ENCODE measurements at places on chromosomes 11 and 22.

- DNase-seq, result peak; percentile 30
Observed at GRCh38 chr22:36221799-36222751, 17.3 kb downstream of the APOL2 start.

GRCh38 chr11:78548911-78549590 is 25.6 kb downstream of the NARS2 start:
- no peak for DNase-seq

GRCh38 chr22:43343262-43343669 is at the start of gene SCUBE1:
SCUBE1 (minus strand) TSS chr22:43343372; CDS start chr22:43343261, 111 bp downstream.
- no peak for DNase-seq

- no peak for DNase-seq
Observed at GRCh38 chr11:117882311-117882905, 6.0 kb upstream of the FXYD6 start.

GRCh38 chr11:35216962-35217678 is 78.1 kb downstream of the CD44 start:
- no peak for DNase-seq

DNA sequence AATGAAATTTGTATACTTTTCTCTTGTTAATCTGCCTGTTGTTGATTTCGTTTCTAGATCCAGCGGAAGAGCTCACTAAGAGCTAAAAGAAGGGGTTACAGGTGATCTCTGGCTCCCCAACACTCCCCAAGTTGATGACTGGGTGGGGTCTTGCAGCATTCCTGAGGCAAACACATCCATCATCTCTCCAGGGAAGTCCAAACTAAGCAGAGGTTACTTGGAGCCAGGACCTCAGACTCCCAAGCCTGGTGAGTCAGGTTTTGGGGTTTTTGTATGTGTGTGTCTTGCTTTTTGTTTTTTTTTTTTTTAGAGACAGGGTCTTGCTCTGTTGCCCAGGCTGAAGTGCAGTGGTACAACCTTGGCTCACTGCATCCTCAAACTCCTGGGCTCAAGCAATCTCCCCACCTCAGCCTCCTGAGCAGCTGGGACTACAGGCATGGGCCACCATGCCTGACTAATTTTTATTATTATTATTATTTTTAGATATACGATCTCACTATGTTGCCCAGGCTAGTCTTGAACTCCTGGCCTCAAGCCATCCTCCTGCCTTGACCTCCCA is 11.5 kb upstream of the RPS3 start:
- no peak for DNase-seq

GRCh38 chr11:22510741-22511140 is 114.9 kb downstream of the FANCF start:
- DNase-seq, result no peak

- no peak for DNase-seq
Observed at GRCh38 chr11:10414659-10415058, 40.4 kb upstream of the AMPD3 start.

- no peak for DNase-seq
Observed at GRCh38 chr11:16825968-16826367, 87.5 kb downstream of the C11orf58 start.

DNA sequence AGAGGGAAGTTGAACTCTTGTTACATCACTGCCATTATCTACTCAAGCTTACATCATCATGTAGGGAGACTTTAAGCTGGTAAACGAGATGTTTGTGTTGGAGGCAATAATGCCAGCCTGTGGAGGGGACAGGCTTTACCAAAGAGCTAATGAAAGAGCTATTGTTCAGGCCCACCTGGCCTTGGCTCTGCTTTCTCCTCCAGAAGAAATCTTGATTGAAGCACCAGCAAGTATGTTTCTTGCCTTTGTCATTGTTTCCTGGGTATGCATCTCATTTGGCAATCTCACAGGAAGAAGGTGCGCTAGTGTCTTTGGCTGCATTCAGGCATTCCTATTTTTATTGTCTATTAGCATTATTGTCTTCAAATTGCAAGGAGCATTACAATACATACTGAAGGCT is 16.7 kb upstream of the CARD18 start:
- DNase-seq, result no peak

- no peak for DNase-seq
Observed at GRCh38 chr22:35186492-35186891, 70.8 kb upstream of the HMGXB4 start.

DNA sequence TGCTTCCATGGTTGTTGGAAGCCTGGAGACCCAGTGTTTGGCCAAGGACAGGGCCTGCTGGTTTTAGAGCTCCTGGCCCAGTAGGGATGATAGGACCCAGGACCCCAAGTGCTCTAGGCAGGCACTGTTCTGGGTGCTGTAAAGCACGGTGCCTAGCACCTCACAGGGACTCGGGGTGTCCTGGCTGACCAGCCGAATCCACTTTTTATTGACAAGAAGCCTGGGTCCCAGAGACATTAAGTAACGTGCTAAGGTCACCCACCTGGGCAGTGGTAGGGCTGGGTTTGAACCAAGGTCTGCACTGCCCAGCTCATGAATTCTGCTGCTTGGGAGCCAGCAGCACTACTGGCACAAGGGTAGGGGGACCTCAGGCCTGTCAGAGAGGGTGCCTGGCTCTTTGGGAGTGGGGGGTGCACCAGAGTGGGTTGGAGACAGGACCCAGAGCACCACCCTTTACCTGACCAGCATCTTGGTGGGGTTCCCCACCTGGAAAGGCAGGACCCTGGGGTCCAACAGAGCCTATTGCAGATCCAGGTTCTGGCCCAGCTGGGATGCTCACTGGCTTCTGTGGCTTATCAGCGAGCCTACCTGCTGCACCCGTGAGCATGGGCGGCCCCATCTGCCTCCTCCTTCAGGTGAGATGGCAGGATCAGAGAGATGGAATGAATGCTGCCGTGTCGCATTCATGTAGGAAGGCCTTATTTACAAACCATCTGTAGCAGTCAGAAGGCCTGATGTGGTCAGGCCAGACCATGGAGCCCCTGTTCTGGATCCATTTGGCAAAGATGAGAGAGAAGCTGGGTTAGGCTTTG is 52.0 kb downstream of the BCR start:
- DNase-seq, result no peak

GRCh38 chr11:98296091-98296880 is 724.5 kb upstream of the CNTN5 start:
- no peak for DNase-seq

GRCh38 chr22:41001722-41002122 is 50.5 kb downstream of the RBX1 start:
- no peak for DNase-seq

GRCh38 chr11:118314988-118315411 is 10.5 kb downstream of the CD3E start:
- no peak for DNase-seq
